Dorsolateral prefrontal cortex (tissue), 122 donors: ENCODE measurements at places on chromosomes 1 and 21.

- DNase-seq, result no peak
These were observed 80.0 kb downstream of the VWA5B1 start for GRCh38 chr1:20370698-20371097.

GRCh38 chr1:55369474-55369873, 154.3 kb upstream of the USP24 start:
- no peak for DNase-seq

DNA sequence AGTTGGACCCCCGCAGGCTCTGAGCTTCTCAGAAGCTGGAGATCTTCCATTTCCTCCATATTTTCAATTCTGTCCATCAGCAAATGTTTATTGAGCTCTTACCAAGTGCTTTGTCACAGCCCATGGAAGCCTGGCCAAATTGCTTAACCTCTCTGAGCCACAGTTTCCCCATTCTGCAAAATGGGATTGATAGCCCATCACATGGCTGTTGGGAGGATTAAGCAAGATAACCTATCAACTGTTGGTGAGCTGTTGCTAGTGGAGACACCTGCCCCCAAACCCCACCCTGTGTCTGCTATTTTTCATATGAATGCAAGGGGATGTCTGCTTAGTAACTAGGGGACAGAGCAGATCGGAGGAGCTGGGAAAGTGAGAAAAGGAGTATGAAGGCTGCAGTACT, 38.3 kb downstream of the CD34 start:
- no peak for DNase-seq

- DNase-seq, result no peak
These were observed 48.6 kb downstream of the CTH start for GRCh38 chr1:70459496-70460225.

GRCh38 chr1:197526736-197527371, 248.4 kb downstream of the DENND1B start:
- no peak for DNase-seq

DNA sequence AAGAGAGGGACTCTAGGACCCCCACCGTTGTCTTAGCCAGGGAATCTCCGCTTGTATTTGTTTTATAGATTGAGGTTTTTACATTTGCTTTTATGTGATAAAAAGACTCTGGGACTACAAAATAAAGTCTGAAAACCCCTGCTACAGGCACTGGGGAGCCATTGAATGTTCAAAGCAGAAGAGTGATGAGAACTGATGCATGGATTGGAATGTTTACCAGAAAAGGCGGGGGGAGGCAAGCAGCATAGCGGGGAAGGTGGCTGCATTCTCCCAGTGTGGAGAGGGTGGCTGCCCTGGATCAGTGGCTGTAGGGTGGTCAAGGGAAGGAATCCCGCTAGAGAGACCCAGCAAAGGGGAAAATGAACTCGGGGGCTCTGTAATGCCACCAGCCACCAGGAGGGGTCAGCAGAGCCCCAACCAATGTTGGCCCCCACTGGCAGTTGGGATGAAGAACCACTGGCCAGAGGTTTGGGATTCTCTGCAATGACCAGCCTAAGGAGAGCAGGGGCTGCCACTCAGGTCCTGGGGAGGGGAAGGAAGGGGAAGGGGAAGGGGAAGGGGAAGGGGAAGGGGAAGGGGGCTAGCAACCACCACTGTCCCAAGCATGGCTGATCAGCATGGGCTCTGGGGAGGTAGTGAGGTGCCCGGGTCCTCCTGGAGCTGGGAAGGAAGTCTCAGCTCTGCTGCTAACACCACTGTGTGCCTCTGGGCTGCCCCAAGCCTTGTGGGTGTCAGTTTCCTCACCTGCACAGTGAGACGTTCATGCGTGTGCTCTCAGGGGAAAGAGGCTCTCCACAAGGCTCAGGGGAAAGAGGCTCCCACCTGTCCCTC, 19.2 kb upstream of the PEF1 start:
- DNase-seq, result peak; percentile 58

- DNase-seq, result no peak
These were observed 15.7 kb downstream of the REG4 start for GRCh38 chr1:119795261-119796200.

GRCh38 chr1:98896711-98897445, 107.8 kb downstream of the PLPPR5 start:
- no peak for DNase-seq

DNA sequence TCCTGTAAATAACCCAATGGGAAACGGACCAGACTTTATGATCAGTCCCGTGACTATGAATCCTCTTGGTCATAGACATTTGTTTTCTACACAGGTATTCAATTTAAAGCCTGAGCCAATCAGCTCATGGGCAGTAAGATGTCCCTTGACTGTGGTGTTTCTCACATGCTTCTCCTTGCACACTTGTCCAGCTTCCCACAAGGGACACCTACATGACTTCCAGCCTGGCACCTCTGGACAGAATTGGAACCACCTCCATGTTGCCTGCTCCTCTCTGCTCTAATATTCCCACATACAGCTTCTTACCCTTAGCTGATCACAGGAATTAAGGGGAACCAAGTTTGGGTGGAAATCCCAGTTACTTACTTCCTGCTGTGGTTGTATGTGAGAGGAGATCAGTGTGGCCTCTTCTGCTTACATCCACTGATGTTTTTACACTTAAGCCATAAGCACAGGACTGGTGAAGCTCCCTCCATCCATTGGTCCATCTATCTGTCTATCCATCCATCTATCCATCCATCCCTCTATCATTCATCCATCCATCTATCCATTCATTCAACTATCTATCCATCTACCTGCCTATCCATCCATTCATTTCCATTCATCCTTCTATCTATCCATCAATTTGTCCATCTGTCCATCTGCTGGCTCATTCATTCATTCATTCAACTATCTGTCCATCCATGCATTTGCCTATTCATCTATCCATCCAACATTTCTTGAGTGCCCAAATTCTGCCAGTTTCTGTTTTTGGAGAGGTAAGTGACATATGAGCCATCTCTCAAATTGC, 16.4 kb downstream of the RUNX1 start:
- no peak for DNase-seq

GRCh38 chr1:1748686-1749321, 24.6 kb upstream of the CDK11A start:
- DNase-seq, result no peak

DNA sequence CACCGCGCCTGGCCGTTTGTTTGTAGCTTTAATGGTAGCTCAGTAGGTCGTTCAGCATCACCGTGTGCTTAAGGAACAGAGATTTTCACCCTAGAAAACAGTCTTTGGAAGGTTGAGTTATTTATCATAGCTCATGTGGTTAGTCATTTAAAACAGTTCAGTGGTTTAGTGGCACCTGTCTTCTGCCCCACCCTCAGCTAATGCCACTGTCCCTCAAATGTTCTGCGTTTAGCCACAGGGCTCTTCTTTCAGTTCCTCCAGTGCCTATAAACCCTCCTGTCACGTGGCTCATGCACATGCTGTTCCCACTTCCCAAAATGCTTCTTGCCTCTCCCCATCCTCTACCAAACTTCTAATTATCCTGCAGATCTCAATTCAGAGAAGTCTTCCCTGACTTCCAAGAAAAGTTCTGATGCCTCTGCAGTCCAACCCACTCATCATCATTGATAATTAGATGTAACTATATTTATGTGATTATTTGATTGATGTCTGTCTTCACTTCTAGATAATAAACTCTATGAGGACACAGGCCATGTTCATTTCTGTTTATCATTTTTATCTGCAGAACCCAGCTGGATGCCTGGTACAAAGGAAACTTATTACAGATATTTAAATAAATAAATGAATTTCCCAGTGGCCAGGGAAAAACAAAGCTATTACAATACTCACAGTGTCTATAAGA, 14.4 kb upstream of the DIPK1A start:
- no peak for DNase-seq

DNA sequence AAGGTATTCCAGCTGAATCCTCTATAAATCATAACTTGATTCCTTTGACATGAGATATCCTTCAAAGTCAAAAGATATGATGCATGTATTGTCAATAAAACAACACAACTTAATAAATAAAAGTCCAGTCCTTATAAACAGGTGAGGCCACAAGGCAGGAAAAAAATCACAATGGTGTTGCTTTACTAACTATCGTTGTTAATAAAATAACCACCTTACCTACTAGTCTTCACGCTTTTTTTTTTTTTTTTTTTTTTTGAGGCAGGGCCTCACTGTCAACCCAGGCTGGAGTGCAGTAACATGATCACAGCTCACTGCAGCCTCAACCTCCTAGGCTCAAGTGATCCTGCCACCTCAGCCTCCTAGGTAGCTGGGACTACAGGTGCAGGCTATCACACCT, at the start of gene TMEM81:
Gene TMEM81 (minus strand): TSS at position 101 of the 400 bp plus-strand sequence. CDS start 140 bp downstream, outside the sequence.
- DNase-seq, result no peak

DNA sequence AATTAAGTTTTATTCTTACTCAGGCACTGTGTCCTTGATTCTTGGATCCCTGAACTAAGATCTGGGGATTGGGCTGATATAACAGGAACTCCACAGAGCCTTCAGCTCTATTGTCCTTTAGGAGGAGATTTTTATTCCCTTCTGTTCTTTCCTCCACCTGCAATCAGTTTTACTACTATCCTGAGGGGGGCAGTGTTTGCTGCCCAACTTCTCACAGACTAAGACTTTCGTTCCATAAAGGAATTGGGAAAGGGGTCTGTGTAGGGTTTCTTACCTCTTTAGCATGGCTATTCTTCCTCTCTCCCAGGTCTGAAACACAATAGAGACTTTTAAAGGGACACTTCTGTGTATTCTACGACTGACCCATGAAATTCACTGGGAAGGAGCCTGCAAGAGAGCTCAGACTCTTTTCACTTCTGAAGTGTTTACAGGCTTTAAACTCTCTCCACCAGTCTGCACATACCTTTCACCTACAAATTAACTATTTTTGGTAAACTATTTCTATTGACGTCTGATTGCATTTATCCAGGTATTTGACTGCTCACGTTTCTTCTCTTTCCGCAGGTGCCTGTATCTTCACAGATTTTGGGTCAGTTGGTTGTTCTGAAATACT, 103.3 kb upstream of the DEPDC1 start:
- no peak for DNase-seq

DNA sequence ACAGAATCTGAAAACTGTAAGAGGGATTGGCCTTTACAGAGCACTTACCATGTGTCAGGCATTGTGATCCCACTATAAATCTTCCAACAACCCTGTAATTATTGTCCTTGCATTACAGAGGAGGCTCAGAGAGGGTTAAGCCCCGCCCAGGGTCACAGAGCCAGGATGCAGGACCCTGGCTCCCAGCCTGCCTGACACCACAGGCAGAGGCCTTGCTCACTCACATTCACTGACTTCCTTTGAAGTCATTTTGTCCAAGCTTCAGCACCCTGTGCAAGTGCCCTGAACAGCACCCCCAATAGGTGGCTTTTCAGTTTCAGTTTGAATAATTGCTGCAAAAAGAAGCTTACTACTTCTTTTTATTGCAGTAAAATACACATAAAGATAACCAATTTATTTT, 256.8 kb upstream of the NFIA start:
- DNase-seq, result no peak

- DNase-seq, result no peak
These were observed 11.5 kb upstream of the AIM2 start for GRCh38 chr1:159088050-159088449.

DNA sequence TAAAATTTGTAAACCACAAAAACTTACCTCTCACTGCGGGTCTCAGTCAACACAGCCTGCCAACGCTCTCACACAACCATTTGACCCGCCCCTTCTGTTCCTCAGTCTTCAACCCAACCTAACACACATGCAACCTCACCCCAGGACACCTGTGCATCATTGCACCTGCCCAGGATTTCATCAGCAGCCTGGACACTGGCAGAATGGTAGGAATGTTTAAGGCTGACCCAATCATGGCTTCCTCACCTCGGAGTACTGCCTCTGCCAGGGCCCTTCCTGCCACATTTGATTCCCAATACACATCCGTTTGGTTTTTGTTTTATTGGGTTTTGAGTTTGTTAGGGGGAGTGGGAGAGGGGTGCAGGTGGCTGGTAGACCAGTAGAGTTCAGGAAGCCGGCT, 40.7 kb downstream of the TOMM20 start:
- no peak for DNase-seq

DNA sequence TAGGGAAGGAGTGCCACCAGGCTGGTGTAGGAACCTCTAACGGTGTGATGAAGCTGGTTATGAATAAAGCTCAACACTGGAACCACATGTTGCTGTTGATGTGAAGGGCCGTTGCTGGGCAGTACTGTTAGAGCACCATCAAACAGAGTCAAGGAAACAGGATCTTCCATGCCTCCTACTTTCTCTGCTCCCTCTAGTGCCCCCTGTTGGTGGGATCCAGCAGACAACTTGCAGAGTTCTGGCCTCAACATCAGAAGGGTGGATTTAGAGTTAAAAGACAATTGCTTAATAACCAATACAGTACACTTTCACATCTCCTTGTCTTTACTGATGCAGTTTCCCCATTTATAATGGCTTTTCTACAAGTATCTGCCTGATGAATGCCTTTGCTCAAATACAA, 336.4 kb downstream of the NTNG1 start:
- DNase-seq, result no peak

DNA sequence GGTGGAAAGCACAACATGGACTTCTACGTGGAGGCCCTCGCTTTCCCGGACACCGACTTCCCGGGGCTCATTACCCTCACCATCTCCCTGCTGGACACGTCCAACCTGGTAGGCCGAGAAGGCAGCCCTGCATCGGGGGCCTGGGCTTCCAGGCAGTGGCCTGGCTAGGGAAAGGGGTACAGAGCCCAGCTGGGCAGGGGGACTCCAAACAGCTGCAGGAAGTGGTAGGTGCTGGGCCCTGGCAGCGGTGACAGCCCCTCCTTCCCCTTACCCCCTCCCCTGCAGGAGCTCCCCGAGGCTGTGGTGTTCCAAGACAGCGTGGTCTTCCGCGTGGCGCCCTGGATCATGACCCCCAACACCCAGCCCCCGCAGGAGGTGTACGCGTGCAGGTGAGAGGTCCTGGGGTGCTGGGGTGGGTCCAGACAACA, 30.0 kb upstream of the PADI6 start:
- DNase-seq, result no peak

GRCh38 chr1:36455386-36455785, 5.1 kb upstream of the OSCP1 start:
- no peak for DNase-seq

- no peak for DNase-seq
These were observed 76.5 kb upstream of the CTTNBP2NL start for GRCh38 chr1:112319371-112320040.

- DNase-seq, result peak; percentile 73
These were observed 5.1 kb upstream of the CSRP1 start for GRCh38 chr1:201511941-201512539.

GRCh38 chr1:24393892-24394291, 19.7 kb downstream of the STPG1 start:
- DNase-seq, result no peak

DNA sequence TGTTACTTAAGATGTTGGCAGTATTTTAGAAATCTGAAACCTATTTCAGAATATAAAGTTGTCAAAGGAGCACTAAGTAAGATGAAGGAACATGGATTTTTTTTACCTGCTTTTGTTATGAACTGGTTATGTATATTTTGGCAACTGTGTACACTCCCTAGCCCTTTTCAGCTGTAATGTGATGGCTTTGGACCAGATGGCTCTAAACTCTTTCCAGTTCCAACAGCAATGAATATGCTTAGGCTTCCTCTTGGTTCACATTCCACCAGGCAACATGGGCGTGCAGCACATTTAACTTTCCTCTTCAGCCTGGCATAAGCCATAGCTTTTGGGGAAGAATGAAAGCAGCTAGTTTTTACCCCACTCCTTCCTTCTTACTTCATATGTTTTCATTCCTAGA, 95.6 kb upstream of the ADAMTS5 start:
- no peak for DNase-seq
